ENCODE measurements at places on chromosomes 1 and 21.

- peak; percentile 80 for DNase-seq
These were observed 10.7 kb upstream of the COL16A1 start for GRCh38 chr1:31714442-31715086.

GRCh38 chr21:37874904-37875780 lies 41.1 kb downstream of the KCNJ6 start:
- DNase-seq: no peak

DNA sequence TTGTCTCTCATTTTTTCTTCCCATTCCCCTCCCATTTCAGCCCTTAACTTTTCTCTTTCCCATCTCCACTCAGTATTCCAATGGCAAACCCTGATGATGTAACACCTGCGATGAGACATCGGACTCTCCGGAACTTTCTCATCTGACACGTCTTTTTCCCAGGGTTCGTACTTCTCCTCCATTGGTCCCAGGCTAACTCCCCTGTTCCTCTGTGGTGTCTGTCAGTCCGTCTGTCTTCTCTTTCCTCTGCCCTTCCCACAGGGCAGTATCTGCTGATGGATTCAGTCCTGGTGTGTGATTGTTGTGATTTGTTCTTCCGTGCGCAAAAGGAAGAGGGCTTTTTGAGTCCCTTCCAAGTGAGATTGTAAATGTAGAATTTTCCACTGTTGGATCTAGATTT lies 27.7 kb downstream of the VANGL2 start:
- DNase-seq: no peak

DNA sequence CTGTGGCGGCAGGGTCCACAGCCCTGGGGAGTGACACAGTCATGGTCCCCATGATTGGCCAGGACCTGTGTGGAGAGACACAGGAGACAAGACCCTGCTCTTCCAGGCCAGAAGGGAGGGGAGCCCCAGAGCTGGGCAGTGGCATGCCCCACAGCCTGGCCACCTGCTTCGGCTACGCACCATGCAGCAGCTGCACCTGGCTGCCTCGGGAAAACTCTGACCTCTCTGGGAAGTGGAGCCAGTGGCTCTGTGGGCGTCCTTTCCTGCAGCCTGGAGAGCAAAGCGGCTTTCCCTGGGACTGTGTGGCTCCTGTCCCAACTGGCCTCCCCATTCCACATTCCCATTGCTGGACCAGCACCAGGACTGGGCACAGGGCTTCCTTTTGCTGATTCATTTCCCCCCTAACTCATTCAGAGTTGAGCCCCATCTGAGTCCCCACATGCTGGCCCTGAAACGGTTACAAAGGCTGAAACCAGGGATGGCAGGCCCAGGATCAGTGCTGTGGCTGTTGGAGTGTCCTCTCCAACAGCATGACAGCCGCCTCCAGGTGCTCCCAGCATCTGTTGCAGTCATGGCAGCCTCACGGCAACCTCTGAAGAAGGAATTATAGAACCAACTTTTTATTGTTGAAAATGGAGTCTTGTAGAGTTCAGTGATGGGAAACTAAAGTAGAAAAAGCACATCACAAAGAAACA lies 15.0 kb downstream of the OXCT2 start:
- no peak for DNase-seq

DNA sequence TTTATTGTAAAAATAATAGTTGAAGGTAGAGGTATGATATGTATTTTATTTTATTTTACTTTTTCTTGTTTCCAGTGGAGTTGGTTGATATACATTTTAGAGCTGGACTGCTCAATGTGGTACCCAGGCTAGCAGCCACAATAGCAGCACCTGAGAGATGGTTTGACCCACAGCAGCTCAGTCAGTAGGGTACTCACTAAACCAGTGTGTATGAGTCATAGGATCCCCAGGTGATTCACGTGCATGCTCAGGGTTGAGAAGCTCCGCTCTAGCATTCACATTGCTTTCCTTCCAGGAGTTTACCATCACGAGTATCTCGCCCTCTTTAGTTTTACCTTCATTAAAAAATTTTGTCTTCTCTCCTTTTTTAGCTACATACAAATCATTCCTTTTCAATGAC lies 96.0 kb upstream of the PAXBP1 start:
- DNase-seq: no peak

GRCh38 chr21:29157080-29157479 lies 26.6 kb downstream of the MAP3K7CL start:
- no peak for DNase-seq

DNA sequence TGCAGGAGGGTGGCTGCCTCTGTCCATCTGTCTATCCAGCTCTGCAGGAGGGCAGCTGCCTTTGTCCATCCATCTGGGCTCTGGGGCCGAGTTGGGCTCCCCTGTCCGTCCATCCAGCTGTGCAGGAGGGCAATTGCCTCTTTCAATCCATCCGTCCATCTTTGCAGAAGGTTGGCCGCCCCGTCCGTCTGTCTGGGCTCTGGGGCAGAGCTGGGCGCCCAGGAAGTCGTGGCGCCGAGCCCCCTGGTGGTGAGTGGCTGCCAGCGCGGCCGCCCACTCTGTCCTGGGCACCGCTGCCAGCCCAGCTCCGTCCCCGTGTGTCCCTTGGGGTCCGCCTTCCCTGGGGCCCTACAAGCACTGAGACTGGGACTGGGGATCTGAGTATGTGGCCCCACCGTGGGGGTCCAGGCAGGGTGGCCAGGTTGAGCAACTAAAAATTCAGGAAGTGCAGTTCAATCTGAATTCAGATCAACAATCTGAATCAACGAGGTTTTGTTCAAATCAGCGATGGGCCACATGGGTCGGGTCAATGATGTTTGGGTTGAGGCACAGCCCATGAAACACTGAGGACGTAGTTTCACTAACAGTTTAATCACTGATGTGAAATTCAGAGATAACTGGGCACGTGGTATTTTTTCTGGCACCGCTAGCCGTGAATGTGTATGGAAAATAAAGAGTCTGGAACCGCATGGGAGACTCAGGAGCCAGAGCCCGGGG lies 99.1 kb upstream of the ACTRT2 start:
- no peak for DNase-seq

Data from right kidney (tissue), 9 donors.